ENCODE measurements at places on chromosomes 6 and 20.

- peak; percentile 11 for DNase-seq
Measured at GRCh38 chr6:118894425-118895260, 691 bp downstream of the ASF1A start.

- DNase-seq: no peak
Measured at GRCh38 chr6:76803038-76803580, 660.2 kb downstream of the HTR1B start.

DNA sequence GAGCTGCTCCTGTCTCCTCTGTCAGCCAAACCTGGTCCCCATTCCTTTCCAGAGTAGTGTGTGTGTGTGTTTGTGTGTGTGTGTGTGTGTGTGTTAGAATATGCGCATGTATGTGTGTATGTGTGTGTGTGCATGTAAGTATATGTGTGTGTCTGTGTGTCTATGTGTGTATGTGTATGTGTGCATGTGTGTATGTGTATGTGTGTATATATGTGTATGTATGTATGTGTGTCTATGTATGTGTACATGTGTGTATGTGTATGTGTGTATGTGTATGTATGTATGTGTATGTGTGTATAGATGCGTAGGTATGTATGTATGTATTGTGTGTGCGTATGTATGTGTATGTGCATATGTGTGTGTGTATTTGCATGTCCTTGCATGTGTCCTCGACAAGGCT, 79.5 kb downstream of the AGPAT4 start:
- no peak for DNase-seq

DNA sequence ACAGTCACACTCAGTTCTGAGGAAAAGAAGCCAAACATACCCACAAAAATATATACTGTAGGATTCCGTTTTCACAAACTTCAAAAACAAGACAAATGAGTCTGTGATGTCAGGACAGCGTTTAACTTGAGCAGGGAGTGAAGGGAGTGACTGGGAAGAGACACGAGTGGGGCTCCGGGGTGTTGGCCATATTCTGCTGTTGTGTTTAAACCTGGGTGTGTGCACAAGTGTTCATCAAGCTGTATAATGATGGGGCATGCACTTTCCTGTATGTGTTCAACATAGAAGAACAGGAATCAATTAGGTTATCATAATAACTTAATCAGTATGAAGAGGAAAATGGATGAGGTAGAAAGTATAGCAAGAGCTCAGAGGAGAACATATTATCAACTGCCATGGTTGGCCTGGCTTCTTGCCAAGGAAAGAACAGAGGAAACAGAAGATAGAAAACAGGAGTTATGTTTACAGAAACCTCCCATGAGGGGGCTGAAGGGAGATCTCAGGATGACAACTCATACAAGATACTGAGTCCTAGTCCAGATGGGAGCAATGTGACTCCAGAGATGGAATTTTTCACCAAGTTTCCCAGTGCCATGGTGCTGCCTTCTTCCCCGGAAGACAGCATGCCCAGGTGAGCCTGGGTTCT, 15.1 kb upstream of the AFDN start:
- no peak for DNase-seq

GRCh38 chr6:86715676-86716075, 221.7 kb upstream of the HTR1E start:
- no peak for DNase-seq

- DNase-seq: peak; percentile 29
Measured at GRCh38 chr20:39048000-39048696, 86.0 kb downstream of the DHX35 start.

DNA sequence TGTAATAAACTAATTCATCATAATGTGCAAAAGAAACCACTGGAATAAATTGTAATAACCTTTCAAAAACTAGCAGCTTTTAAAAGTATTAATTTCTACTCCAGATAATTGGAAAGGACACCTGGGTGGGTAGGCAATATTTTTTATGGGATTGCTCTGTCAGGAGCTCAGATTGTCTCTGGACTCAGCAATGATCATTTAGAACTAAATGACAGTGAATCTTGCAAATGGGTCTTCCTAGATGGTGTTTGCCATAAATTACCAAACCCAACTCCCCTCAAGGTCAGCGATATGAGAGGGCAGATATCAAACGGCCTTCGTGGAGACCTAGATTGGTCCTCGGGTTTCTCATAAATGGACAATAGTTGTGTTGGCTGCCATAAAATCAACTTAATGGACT, 181.9 kb downstream of the HS3ST5 start:
- no peak for DNase-seq

DNA sequence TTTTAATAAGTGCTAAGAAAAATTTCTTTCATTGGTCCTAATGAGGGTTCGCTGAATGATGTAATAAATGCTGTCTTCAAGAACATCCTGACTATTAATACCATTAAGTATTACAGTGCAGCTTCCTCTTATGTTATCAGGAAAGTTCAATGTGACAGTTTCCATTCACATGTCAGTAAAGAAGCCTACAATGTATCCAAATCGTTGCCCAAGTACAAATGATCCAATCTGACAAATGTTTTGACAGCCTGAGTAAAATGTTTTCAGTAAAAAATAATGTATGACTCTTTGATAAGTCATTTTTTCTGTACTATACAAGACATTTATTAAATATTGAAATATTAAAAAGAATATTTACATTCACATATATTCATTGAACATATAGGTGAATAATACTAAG, 496.1 kb upstream of the MANEA start:
- DNase-seq: no peak

- no peak for DNase-seq
Measured at GRCh38 chr20:7673841-7674240, 266.4 kb downstream of the HAO1 start.

- DNase-seq: no peak
Measured at GRCh38 chr6:18342223-18342622, 44.9 kb upstream of the RNF144B start.

DNA sequence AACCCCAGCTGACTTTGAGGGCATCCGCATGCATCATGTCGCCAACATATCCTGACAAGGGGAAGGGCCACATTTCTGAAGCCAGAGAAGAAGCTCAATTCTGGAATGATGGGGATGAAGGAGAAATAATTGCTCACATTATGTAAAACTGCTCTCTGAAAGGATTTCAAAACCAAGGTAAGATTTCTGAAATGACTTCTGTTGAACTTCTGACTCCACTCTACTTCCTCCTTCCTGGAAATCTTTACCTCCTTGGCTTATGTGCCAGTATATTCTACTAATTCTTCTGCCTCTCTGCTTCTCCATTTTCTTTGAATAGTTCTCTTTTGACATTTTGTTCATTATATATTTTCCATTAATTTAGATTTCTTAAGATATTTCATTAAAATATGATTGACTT, 31.9 kb downstream of the HLA-DPB1 start:
- DNase-seq: no peak

DNA sequence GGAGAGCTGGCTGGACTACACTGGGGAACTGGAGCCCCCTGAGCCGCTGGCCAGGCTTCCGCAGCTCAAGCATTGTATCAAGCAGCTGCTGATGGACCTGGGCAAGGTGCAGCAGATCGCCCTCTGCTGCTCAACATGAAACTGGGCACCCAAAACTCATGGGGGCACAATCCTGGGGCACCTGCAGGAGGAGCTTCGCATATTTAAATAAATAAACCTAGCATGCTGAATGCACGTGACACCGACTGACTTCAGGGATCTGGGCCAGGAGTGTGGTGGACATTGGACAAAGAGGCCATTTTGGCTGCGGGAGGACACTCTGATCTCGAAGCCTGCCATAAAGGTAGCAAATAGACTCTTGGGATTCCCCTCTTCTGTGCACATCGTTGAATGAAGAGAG, 6.8 kb downstream of the SCAND1 start:
- DNase-seq: no peak

DNA sequence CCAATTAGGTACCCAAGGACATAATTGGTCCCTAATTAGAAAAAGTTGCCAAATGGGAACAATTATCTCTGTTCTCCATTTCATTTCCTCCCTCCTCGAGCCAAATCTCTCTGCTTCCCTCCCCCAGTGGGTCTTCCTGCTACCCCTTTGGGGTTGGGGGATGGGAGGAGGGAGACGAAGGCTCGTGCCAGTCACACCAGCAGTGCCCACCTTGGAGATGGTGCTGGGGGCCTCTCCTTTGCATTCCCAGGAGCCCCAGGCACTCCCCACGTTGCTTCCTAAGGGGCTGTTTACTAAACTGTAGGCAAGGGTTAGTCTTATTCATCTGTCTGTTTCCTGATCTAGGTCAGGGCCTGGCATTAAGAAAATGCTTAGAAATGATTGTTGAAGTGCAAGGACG, 33.1 kb downstream of the MDFI start:
- DNase-seq: no peak

DNA sequence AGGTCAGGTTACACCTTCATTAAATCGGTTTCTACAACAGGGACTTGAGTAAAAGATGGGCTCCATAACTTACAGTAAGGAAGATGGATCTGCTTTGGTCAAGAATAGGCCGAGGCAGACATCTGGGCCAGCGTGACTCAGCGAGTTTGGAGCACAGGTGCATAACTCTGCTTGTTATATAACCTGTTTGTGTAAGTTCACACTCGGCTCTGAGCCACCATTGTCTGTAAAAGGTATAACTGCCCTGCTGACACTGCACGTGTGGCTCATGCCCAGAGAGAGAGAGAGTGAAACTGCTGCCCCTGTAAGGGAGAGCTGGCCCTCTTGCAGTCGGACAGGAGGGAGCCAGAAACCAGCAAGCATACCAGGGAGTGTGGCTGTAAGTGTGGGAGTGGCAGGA, 737.9 kb upstream of the SLC35B3 start:
- no peak for DNase-seq

DNA sequence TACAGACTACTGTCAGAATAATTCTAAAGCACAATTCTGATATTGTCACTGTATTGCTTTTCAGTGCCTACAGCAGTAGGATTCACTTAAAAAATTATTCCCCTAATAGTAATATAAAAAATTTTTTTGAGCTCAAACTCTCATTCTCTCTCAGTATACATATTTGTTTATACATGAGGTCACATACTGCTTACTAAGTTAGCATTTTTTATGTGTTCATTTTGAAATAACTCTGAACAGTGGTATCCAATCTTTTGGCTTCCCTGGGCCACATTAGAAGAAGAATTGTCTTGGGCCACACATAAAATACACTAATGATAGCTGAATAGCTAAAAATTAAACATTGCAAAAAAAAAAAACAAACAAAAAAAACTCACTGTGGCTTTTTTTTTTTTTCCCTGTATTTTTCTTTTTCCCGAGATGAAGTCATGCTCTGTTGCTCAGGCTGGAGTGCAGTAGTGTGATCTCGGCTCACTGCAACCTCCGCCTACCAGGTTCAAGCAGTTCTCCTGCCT, 38.6 kb downstream of the ASXL1 start:
- no peak for DNase-seq

GRCh38 chr20:17590245-17590644, 20.4 kb downstream of the DSTN start:
- no peak for DNase-seq

DNA sequence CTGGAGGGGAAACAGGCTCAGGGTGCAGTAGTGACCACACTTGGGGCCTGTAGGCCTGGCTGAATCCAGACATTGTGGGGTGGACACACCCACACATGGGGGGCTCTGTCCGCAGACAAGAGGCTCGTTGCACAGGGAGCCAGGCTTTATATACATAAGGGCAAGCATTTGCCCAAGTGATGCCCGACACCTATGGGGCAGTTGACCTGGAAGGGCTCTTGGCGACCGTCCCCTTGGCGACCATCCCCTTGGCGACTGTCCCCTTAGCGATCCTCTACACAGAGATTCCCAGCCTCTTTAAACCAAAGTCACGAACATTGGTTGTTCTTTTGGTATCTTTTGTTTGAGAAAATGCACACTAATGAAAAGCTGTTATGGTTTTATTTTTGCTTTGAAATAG, 2.7 kb downstream of the TOX2 start:
- no peak for DNase-seq

GRCh38 chr20:56392881-56393482, 537 bp downstream of the CSTF1 start:
- no peak for DNase-seq

GRCh38 chr6:158713469-158713868, 63.6 kb downstream of the SYTL3 start:
- no peak for DNase-seq

DNA sequence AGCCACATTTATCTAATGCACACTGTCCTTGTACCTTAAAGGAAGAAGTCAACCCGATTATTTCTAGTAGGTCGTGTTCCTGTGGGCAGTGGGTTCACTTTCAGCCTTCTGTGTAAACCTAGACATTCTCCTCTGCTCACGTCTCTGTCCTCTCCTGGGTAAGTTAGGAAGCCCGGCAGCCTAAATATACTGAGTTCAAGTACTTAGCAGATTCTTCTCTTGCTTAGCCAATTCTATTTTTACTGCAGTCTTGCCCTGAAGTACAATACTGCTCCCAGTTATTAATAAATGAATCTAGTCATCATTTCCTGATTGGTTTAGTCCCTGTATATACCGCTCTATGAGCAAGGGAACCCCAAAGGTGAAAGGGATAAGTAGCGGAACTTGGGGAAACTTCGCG, 14.6 kb upstream of the GPR63 start:
- no peak for DNase-seq

DNA sequence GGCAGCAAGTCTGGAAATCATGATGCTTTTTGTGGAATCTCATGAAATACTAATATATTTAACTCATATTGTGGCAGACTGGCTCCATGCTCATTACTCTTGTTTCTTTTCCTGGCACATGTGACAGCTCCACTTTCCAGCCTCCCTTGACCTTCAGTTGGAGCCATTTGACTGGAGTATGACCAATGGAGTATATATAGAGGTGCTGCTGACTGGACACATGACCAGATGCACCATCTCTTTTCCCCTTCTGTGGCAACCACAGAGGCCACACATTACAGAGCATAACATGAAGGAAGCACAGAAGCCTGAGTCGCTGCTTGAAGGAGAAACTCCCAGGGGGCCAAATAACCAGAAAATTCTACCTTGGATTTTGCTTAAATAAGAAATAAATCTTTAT, 77.4 kb downstream of the MKKS start:
- DNase-seq: no peak

- DNase-seq: no peak
Measured at GRCh38 chr6:18412644-18413043, 25.5 kb downstream of the RNF144B start.

GRCh38 chr20:43590036-43590391, 723 bp upstream of the IFT52 start:
- DNase-seq: no peak

GRCh38 chr20:46838011-46838410, 56.6 kb upstream of the EYA2 start:
- no peak for DNase-seq

GRCh38 chr6:4901386-4902061, 102.3 kb downstream of the RPP40 start:
- DNase-seq: no peak
